ENCODE measurements at places on chromosomes 1 and 21.

- DNase-seq = peak; percentile 68
These were observed at the start of gene SCCPDH for GRCh38 chr1:246724016-246724730. SCCPDH (plus strand) TSS chr1:246724409; CDS start chr1:246724423, 14 bp downstream.

DNA sequence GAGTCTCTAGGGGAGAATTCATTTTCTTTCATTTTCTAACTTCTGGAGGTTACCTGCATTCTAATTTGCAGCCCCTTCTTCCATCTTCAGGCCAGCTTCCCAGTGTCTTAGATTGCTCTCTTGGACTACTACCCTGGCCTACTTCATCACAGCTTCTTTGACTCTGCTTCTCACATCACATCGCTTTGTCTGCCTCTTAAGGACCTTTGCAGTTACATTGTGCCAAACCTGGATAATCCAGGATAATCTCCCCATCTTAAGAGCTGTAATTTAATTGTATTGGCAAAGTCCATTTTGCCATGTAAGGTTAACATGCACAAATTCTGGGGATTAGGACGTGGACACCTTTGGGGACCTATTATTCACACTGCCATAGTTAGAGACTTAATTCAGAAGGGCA, 18.4 kb downstream of the RNF2 start:
- DNase-seq = no peak

- no peak for DNase-seq
These were observed 10.7 kb downstream of the DDI2 start for GRCh38 chr1:15628003-15628402.

DNA sequence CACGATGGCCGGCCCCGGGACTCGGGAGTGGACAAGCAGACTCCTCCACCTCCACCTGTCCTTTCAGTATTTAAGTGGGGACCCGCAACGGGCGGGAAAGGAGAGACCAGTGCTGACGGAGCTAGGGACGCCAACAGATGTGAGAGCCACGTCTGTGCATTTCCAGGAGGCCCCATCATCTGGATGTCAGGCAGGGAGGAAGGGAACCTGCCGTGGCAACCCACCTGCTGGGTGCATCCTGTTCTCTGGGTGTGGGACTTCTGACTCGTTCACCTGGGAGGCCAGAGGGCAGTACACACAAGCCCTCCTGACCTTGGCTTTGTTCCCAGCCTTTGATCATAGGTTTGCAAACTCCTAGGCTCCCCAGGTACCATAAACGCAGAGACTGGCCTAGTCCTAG, 5.6 kb upstream of the PCBP3 start:
- DNase-seq = no peak

DNA sequence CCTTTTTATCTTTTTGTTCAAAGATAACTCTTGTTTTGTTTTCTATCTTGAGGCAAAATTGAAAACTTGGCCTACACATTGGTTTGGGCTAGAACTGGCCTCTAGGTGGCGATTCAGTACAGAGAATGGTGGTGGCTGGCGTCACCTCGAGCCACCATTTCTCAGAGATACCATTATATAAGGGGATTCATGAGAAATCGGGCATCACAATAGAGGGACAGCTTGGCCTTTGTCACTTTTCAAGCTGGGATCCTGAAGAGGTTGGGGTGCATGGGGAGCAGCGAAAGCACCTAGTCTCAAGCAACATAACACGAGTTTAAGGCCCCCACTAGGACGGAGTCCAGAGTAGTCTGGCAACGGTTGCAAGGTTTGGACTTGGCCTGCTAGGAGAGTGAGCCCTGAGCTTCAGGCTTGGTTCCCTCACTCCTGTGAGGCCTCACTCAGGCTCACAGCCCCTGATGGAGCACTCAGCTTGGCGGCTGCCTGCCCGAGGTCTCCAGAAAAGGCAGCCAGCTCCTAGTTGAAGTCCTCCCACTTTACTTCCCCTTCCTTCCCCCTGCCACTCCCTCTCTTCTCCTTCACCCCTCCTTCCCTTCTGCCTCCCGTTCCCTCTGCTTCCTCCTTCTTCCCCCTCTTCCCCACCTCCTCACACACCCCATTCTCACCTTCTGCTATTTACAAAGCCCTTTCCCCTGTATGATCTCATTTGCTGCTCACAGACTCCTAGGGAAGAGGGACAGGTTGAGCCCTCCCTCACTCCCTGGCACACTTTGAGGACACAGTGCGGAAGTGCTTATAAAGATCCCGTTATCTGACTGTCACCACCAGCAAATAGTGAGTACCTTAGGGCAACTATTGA, 67.8 kb downstream of the LRIG2 start:
- peak; percentile 41 for DNase-seq

- DNase-seq = no peak
These were observed 2.7 kb upstream of the COL6A2 start for GRCh38 chr21:46095083-46095719.

DNA sequence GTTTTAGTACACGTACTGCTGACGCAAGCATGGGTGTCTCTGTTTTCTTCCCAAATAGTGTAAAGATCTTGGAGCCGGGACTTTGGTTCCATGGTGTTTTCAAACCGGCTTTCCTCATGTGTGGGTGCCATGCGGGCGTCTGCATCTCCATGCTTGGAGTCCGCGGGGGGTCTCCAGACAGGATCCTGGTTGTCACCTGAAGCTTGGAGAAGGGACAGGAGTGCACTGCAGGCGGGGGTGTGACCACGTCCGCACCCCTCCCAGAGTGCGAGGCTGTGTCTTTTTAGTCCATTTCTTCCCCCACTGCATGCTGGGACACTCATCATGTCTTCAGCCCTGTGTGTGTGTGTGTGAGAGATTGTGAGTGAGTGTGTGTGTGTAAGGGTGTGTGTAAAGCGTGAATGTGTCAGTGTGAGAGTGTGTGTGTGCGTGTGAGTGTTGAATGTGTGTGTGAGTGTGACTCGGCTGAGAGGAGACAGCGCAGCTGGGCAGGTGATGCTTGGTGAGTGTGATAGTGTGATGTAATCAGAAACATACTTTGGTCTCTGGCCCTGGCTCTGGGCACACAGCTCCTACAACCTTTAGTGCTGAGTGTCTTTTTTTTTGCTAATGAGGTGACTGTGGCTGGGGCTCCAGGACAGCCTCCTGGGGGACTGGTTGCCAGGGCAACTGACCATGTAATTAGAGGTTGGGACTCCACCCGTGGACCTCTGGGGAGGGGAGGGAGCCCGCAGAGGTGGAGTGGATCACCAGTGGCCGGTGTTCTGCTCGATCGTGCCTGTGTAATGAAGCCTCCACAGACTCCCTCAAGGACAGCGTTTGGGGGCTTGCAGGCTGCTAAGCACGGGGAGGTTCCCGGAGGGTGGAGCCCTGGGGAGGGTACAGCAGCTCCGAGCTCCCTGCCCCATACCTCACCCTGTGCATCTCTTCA, 55.1 kb downstream of the AGPAT3 start:
- no peak for DNase-seq

DNA sequence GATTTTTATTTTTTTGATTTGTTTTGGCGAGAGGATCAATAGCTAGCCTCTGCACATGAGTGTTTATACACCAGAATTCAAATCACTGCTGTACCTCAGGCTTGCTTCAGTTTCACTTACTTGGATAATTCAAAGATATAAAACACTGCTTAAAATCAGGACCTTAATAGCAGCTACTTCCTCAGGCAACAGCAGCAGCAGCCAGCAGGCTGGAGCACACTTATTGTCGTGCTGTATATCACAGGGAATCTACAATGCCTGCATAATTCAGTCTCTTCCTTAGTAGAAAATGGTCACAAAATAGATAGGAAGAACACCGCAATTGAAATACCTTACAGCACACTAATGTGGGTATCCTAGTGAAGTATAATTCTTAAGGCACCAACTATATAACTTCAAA, 497.3 kb downstream of the NEGR1 start:
- DNase-seq = no peak

DNA sequence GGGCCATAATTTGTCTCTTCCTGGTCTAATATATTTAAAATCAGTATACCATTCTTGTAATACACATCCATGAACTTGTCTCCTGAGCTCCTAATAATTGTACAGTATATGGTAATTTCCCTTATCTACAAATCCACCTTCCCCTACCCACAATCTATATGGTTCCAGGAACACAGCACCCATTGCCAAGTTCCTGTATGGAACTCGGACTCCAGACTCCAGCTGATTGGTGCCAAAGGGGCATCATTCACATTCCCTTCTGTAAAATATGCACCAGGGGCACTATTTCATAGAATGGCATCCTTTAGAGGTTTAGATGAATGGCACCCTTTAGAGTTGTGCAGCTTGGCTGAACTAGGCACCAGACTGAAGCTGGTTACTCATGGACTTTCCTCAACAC, 58.8 kb upstream of the ZSWIM5 start:
- no peak for DNase-seq

DNA sequence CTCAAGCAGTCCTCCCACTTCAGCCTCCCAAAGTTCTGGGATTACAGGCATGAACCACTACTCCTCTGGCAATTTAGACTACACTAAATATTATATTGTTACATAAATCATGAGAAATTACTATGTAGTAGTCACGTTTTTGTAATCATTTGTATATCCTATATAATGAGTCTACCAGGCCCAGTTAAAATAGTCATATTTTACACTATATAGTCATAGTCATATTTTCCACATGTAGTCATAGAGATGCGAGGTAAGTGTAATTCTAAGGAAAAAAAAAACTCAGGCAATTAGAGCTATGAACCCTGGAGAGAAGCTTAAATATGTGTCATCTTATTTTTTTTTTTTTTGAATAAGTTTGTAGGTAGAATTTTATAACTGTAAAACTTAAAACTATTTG, 90.0 kb downstream of the FNBP1L start:
- no peak for DNase-seq

DNA sequence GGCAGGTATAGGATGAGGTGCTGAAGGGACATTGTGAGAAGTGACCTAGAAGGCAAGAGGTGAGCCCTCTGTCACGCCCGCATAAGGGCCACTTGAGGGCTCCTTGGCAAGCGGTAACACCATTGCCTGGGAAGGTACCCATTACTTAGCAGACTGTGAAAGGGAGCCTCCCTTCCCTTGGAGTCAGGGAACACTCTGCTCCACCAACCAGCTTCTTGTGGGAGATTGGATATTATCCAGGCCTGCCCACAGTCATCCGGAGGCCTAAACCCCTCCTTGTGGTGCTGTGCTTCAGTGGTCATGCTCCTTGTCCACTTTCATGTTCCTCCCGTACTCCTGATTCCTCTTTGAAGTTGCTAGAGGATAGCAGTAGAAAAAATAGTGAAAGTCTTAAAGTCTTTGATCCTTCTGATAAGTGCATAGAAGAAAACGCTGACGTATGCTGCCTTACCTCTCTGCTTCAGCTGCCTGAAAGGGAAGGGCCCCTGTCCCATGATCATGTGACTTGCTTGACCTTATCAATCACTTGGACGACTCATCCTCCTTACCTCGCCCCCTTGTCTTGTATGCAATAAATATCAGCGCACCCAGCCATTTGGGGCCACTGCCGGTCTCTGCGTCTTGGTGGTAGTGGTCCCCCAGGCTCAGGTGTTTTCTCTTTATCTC, 16.0 kb downstream of the RBBP4 start:
- no peak for DNase-seq

DNA sequence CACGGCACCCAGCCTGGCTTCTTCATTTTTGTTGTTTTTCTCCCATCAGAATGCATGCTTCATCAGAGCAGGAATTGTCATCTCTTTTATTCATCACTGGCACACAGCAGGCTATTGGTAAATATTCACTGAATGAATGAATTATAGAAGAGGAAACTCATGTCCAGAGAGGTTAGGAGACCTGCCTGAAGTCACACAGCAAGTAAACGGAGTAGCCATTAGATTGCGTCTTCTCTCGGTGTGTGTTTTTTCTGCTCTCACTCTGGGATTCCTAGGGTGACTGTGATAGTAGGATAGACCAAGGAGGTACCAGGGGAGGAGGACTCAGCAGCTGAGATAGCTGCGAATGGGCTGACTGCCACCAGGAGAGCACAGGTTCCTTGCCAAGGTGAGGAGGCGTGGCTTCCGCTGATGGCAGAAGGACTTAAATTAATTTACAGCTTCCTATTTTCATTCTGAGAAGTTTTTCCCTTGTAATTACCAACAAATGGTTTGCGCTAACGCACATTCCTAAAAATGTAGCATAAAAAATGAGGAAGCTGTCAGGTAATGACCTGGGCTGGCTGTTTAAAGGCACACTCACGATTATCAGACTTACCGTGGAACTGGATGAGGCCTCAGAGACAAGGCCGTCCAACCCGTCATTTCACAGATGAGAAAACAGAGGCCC, 4.5 kb upstream of the NCMAP start:
- DNase-seq = no peak

DNA sequence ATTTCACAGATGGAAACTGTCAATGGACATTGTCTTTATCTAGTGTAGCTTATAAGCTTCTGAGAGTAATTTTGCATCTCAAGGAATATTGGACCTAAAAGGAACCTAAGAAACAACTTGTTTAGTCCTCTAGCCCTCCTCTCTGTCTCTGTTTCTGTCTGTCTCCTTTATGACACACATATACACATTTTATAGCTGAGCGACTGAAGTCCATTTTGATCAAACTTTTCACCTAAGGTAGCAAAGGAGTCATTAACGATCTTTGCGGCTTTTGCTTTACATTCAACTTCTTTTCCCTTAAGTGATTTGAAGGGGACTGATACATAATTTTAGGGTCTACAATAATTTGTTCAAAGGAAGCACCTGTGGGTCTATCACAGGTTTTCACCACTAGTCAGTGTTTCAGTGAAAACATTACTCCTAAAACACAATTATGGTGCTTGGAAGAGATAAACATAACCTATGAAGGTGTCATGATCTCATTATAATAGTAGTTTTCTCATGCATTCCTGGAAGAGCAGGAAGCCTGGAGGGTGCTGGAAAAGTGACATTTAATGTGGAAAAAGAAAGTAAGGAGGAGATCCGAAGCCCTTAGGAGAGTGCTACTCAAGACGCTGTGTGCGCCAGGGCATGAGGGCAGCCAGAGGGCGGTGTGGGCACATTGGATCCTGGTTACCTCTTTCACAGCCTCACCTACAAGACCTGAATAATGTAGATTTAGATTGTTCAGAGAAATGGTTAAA, 248.6 kb downstream of the DNM3 start:
- DNase-seq = no peak

GRCh38 chr1:10538646-10539355, 64.1 kb downstream of the PEX14 start:
- DNase-seq = no peak

DNA sequence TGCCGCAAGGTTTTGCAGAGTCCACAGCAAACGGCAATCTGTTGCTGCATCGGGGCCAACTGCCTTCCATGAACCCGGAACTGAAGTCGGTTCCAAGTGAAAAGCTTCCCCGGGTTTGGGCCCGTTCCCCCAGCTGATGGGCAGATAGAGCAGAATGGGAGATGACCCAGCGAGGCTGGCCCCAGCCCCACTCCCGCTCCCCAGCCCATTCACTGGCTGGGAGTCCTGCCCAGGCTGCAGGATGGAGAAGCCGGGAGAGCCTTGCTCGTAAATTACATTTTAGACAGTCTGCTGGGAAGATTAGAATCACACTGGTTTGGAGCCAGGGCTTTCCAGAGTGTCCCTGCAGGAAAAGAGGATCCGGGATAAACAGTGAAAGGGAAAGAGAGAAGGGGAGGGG, 31.6 kb upstream of the PAX7 start:
- DNase-seq = no peak

DNA sequence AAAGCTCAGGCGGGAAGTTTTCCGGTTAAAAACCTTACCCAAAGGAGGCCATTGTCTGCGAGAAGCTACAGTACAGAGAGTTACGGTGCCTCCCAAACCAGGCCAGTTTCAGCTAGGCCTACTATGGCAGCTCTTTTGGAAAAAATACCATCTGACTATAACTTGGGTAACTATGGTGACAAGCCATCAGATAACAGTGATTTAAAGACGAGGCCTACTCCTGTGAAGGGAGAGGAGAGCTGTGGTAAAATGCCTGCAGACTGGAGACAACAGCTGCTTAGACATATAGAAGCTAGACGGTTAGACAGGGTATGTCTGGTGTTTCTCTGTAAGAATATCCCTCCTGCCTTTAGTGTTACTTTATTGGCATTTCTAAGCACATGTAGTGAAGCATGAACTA, 165.9 kb downstream of the LRRC40 start:
- no peak for DNase-seq

GRCh38 chr1:209554761-209555611, 28.5 kb upstream of the CAMK1G start:
- no peak for DNase-seq

Data from left renal cortex interstitium (tissue), 4 donors.